ENCODE measurements at places on chromosomes 13 and 19.

DNA sequence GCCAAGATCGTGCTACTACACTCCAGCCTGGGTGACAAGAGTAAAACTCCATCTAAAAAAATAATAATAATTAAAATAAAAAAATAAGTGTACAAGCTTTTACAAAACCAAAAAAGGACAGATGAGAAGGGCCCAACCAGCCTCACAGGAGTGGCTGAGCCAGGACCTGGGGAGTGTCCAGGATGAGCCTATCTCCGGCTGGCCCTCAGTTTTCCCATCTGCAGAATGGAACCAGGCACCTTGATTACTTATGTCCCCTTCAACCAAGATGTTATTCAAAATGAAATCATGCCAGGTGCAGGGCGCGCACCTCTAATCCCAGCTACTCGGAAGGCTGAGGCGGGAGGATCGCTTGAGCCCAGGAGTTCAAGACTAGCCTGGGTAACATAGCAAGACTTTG lies 9.5 kb upstream of the IFI30 start:
- DNase-seq: no peak

- DNase-seq: no peak
Observed at GRCh38 chr19:32680986-32681385, 5.3 kb downstream of the RGS9BP start.

DNA sequence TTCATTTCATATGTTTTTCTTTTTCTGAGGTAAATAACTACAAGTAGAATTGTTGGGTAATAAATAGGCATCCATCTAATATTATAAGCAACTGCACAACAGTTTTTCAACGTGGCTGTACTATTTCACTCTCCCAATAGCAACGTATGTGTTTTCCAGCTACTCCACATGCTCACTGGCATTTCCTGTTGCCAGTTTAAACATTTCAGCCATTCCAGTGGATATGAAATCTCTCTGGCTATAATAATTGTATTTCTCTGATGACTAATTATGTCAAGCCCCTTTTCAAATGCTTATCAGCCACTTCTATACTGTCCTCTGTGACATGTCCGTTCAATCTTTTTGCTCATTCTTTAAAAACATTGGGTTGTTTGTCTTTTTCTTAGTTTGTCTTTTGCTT lies 26.8 kb upstream of the ALOX5AP start:
- DNase-seq: no peak

DNA sequence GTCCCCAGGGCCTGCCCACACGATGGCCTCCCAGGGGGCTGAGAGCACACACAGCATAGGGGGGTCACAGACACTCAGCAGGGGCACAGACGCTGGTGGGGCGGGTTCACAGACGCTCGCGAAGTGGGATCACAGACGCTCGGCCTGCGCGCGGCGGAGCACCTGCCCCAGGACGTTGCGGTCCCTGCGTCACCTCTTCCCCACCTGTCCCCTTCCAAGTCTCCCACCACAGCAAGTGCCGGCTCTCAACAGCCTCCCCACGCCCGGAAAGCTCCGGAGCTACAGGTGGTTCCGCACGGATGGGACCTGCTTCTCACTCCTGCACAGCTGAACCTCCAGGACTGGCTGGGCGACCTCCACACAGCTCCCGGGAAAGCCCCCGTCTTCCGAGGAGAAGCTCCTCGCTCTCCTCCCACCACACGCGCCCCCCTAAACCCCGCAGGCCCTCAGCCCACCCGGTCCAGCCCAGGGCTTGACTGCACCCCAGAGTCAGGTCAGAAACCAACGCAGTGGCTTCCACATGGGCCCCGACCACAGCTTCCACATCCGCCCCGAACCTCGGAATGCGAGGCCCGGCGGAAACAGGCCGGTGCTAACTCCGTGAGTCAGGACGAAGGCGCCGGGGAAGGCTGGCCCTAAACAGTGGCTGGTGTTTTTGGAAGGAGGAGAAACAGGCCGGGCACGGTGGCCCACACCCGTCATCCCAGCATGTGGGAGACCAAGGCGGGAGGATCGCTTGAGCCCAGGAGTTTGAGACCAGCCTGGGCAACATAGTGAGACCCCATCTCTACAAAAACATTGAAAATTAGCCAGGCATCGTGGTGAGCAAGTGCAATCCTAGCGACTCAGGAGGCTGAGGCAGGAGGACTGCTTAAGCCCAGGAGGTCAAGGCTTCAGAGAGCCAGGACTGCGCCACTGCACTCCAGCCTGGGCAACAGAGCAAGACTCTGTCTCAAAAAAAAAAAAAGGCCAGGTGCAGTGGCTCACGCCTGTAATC lies 16.5 kb downstream of the BTBD2 start:
- DNase-seq: no peak

DNA sequence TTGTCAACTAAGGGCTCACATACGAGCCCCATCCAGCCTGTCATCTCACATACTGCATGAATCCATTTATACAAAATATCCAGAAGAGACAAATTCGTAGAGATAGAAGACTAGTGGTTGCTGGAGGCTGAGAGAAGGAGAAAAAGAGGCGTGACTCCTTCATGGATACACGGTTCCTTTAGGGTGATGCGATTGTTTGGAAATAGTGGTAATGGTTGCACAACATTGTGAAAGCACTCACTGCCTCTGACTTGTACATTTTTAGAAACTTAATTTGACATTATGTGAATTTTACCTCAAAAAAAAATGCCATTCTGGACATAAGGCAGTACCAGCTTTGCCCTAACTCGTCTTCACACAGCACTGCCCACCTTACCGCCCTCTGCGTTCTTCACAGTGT lies 27.3 kb downstream of the IGFL1 start:
- no peak for DNase-seq

- peak; percentile 39 for DNase-seq
Observed at GRCh38 chr19:41521931-41522555, 53.9 kb upstream of the CEACAM21 start.

- no peak for DNase-seq
Observed at GRCh38 chr13:39862900-39863299, 207.4 kb downstream of the COG6 start.

GRCh38 chr13:74306496-74306895 lies 172.3 kb upstream of the KLF12 start:
- DNase-seq: no peak

DNA sequence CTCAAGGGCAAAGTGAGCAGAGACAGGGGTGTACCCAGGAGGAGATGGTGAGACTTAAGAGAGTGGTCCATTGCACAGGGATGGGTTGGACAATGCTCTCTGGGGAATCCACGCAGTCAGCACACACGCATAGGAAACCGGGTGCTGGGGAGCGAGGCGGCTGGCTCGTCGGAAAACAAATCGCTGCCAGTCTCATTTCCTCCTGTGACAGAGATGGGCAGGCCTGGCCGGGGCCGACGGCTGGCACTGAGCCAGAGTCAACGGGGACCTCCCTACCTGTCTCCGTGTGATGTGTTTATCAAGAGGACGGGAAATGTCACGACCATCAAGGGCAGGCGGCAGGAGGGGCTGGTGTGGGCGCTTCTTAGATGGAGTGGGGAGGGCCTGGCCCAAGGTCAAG lies 27.3 kb downstream of the PTPRS start:
- DNase-seq: no peak

- no peak for DNase-seq
Observed at GRCh38 chr13:41401366-41401765, 56.0 kb upstream of the RGCC start.
